ENCODE measurements at places on chromosomes 12 and 14.
A peak's percentile ranks its signal among the peaks of the same experiment; 100 is the strongest.

DNA sequence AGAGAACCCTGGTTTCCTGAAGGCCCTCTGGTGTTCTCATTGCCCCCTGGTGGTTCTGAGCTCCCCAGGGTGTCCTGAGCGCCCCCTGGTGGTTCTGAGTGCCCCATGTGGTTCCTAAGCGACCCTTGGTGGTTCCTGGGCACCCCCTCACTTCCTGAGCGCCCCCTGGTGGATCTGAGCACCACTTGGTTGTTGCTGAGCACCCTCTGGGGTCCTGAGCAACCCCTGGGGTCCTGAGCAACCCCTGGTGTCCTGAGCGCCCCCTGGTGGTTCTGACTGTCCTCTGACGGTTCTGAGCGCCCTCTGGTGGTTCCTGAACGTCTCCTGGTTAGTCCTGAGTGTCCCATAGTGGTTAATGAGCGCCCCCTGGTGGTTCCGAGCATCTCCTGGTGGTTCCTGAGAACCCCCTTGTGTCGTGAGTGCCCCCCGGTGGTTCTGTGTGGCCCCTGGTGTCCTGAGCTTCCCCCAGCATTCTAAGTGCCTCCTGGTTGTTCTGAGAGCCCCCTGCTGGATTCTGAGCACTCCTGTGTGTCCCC is 568.3 kb downstream of the TMEM121 start:
- no peak for DNase-seq

- no peak for DNase-seq
These were observed 69.0 kb upstream of the BMP4 start for GRCh38 chr14:54025661-54026060.

- no peak for DNase-seq
These were observed 394.0 kb upstream of the CCDC196 start for GRCh38 chr14:66092206-66092605.

DNA sequence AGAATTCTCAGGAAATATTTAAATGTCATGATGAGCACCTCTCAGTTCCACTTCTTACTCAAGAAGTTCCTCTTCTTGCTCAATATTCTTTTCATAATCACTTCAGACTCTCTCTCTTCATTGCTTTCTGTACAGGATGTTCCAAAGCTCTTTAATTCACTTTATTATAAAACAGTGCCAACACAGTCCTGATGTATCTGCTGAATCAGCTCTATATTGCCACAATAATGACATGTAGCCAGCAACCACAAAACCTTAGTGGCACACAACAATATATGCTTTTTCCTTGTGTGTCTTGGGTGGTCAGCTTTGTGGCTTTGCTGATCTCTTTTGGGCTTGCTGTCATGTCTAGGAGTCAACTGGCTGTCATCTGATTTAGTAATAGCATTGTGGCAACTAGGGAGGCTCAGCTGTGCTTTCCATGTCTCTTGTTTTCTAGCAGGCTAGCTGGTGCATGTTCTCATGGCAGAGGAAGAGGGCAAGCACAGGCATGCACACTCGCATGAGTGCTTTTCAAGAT is 52.8 kb upstream of the SLC2A13 start:
- peak; percentile 33 for DNase-seq

GRCh38 chr12:7154042-7154441 is 23.9 kb downstream of the CLSTN3 start:
- peak; percentile 17 for DNase-seq

GRCh38 chr14:37091651-37092050 is 80.8 kb downstream of the SLC25A21 start:
- DNase-seq, result no peak

DNA sequence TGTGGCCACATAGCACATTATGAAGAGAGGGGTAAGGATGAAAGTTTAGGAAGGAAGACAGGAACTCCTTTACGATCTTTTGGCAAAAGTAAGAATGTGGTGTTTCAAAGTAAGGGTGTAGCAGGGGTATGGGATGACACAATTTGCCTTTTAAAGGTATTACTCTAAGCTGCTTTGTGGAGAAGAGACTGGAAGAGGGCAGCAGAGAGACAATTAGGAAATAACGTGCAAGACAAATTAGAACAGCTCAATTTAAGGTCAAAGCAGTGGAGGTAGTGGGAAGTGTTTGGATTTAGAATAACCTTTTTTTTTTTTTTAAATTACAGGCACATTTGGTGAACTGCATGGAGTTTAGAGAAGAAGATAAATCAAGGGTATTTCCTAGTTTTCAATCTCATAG is 342.6 kb downstream of the NOVA1 start:
- DNase-seq, result no peak

DNA sequence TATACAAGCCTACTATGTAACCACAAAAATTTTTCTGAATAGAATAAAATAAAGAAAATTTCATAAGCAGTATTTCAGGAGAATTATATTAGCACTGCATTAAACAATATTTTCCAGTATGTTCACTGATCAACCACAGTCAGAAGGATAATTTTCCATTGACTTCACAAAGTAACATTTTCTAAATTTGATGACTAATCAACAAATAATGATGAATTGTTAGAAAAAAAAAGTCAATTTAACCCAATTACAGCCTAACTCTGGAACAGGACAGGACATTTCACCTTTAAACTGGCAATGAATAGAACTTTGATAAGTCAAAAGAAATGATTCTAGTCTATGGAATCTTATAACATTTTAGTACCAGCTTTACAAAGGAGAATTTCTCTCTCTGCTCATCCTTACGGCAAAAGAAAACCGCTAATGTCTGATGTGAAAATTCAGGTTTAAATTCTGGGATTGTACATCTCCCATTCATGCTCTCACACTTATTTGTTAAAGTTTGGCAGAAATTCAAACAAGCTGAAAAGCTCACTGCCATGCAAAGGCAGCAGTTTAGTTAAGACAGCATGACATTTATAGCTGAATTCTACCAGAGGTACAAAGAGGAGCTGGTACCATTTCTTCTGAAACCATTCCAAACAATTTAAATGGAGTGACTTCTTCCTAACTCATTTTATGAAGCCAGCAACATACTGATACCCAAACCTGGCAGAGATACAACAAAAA is 84.5 kb downstream of the MDGA2 start:
- no peak for DNase-seq

Data from NCI-H187 treated with DMSO at 0.1 percent for 48 hours (cell line).